ENCODE measurements at places on chromosomes 7 and 10. TPM values are rescaled to one million over a fixed set of nuclear protein-coding genes. Genes with fewer than 3 reads are reported as not detected.

Gene PON1
- total RNA-seq: 0.31 TPM

Gene ZSWIM8
- 40.7 TPM for total RNA-seq

Gene SEMA3D
- 19.8 TPM for total RNA-seq

Gene TLX1
- not detected for total RNA-seq

Gene LIPK
- not detected for total RNA-seq

Gene KLHDC10
- 45.1 TPM for total RNA-seq

DNA sequence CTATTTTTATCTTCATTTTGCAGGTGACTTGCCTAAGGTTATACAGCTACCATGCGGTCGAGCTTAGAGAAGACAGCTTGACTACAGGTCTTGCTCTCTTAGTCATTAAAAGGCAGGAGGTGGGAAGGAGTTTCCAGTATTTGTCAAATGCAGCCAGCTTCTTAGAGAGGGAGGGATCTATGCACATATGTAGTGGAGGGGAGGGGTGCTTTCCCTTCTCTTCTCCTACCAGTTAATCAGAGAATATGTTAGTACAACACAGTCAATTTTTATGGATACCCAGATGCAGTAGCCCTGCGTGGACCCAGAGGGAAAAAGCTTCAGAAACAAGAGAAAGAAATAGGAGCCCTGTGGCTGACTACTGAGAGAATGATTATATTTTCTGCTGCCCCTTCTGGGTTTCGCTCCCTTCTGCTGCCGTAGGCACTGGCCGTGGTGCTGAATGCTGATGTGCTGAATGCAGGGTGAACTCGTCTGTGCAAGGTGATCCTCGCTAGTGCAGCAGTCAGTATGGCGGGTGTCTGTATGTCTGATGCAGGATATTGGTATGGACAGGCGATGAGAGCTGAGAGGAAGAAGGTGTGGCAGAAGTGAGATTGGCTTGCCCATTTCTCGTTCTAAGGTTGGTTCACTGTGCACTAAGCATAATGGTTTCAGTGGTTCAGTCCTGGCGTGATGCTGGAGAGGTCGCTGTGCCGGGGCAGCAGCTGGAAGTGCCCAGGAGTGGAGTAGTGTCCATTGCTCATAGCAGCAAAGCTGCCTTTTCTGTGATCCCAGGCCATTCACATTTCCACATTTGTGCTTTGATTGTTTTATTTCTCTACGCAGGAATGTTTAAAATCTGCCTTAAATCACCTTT is 189.2 kb upstream of the PODXL start:
- peak; percentile 56 for DNase-seq

- no peak for DNase-seq
These were observed 219.6 kb upstream of the NPSR1 start for GRCh38 chr7:34438436-34438835.

- DNase-seq: peak; percentile 68
These were observed 87.6 kb upstream of the AFAP1L2 start for GRCh38 chr10:114491933-114492332.

GRCh38 chr7:25349283-25350017 is 121.2 kb upstream of the NPVF start:
- no peak for DNase-seq

- DNase-seq: no peak
These were observed 172.8 kb downstream of the NRP1 start for GRCh38 chr10:33161550-33162247.

DNA sequence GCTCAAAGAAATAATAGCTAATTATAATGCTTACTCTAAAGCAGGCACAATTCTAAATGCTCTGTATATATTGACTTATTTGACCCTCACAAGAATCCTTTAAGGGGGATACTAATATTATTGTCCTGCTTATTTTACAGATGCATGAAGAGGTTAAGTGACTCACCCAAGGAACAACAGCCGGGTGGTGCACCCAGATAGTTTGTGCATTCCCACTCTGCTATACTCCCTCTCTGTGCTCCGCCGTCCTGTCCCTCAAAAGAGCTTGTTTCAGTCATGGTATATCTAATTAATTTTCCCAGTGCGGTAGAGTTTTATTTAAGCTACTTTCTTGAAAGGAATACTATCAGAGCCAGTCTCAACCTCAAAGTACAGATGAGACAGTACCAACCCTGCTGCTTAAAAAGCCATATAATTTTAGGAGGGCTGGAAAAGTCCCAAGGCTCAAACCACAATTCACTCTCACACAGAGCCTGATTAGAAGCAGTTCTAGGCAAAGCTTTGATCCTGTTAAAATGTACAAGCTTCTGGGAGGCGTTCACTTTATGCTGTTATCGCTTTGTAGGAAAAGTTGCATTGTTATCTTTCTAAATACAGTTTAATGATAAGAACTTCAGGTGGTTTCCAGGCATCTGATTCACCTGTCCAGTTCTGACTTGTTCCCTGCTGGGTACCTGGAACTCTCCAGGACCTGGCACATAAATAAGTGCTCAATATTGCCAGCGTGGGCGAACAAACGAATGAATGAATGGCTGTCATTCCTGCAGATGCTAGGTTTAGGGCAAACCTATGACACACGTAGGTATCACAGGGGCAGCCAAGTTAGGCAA is 261.5 kb upstream of the KLF14 start:
- DNase-seq: no peak

DNA sequence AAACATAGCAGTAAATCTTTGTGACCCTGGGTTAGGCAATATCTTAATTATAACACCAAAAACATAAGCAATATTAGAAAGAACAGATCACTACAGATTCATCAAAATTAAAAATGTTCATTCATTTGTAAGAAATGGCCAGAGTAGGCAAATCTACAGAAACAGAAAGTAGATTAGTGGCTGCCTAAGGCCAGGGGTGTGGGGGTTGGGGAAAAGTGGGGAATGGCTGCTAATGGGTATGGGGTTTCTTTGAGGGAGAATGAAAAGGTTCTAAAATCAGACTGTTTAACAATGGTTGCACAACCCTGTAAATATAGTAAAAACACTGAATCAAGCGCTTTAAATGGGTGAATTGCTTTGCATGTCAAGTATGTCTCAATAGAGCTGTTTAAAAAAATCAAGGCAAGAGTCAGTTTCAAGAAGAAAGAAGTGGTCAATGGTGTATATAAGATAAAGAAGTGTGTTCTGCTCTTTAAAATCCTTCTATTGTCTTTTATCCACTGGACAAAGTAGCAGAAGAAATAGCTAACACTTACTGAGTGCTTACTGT is 42.6 kb downstream of the CDK6 start:
- no peak for DNase-seq

GRCh38 chr10:31036209-31036608 is 4.5 kb upstream of the ZNF438 start:
- DNase-seq: peak; percentile 31

DNA sequence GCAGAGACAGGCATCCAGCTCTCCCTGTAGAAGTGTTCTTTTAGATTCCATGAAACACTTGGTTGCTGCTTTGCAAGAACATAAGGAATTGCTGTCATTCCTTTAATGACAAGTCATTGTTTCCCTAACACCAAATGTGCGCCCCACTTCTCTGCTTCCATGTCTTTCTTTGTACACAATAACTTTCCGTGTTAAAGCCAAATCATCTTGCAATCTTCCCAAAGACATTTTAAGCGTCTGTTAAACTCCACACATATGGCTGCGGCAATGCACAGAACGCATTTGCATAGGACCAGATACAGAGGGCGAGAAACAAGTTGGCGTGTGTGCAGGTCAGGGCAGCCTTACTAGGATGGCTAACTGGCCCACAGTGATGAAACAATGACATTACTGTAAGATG is 399.3 kb upstream of the PRKCQ start:
- no peak for DNase-seq

- DNase-seq: no peak
These were observed 853 bp downstream of the NKX6-2 start for GRCh38 chr10:132784866-132785722.

All from muscle of leg (tissue), 16 donors.